ENCODE measurements at places on chromosomes 4 and X.

DNA sequence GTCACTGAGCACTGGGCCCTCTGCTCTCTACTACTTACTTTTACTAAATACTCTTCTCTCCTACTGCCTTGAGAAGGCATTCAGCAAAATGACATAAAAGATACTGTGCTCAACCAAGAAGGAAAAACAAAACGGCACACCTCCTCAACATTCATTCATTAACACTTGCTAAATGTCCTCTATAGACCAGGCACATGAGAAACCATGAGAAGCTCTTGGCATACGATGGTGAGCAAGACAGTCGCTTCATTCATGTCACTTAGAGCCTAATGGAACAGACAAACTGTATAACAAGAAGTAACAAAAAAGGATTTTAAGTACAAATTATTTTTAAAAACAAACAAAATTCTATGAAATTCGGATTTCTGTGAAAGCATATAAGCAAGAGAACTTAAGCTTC is 38.7 kb downstream of the COL25A1 start:
- no peak for DNase-seq

DNA sequence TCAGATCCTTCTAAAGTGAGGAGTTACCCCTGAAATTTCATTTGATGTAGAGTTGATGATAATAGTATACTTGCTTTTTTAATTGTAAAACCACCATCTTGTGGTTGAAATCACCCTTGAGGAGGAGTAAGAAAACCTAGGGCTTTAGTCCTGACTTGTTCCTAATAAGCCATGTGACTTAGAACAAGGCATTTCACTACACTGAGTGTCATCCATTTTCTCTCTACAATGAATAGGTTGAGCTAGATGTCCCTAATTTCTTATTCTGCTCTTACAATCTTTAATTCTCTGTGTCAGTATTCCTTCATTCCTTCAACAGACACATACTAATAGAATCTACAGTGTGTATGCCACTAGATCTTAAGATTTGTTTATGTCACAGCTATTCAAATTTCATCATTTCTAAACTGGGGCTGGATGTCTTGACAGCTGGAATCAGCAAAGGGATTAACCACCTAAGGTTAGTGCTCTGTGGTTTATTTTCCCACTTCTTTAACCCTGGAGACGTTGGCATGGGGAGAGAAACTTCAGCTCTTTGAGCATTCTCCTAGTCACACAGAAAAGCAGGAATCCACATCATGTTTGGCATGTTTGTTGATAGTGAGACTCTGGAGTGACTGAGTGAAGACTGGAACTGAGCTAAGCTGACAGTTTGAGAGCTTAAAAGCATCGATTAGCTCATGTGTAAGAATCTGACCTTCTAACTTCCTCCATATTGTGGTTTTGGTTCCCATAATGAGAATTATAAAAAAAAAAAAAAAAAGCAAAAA is 246.3 kb downstream of the NDST4 start:
- no peak for DNase-seq

DNA sequence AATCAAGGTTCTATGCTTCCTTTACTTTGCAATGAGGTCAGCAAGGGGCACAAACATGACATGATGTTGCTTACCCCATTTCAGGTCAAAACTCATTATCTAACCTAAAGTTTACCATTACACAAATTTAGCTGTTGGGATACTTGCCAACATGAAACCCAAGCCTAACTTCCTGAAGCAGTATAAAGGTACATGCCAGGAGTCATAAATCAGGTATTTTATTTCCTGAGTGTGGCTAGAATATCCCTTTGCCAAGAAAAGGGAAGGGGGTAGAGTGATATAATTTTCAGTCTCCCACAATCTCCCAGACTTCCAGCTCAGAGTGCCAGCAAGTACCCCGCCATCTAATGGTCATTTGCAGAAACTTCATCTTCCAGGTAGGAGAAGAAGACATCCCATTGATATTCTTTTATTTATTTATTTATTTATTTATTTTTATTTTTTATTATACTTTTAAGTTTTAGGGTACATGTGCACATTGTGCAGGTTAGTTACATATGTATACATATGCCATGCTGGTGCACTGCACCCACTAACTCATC is 136.6 kb downstream of the NEXMIF start:
- no peak for DNase-seq

GRCh38 chrX:154126101-154126500 is 17.9 kb upstream of the OPN1LW start:
- no peak for DNase-seq

DNA sequence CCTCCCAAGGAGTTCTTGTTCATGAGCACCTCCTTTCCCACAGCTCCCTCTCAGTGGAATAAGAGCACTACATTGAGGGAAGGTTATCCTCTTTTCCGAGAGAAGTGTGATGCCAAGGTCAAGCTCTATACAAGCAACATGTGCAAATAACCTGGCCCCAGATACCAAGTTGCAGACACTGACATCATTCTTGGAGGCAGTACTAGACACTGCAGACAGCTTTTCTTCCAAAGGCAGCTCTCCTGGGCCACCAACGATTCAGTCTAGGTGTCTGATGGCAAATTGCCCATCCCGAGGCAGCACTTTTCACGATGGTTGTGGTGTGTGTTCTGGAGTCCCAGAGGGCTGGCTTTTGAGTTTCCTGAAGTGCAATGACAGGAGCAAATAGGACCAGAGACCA is 384.9 kb downstream of the TLL1 start:
- no peak for DNase-seq

- DNase-seq, result peak; percentile 91
These were observed 40.7 kb upstream of the MBTPS2 start for GRCh38 chrX:21798677-21799219.

GRCh38 chrX:13764765-13765164 is 30.2 kb downstream of the OFD1 start:
- DNase-seq, result no peak
